ENCODE measurements at places on chromosomes 3 and 15. TPM values are rescaled to one million over a fixed set of nuclear protein-coding genes. Genes with fewer than 3 reads are reported as not detected.

MITF gene
- 7.8 TPM for total RNA-seq

PAK6 gene
- not detected for total RNA-seq

GREM1 gene
- 2.1 TPM for total RNA-seq

PPP1R14D gene
- not detected for total RNA-seq

TM4SF18 gene
- 258 TPM for total RNA-seq

SOX2 gene
- total RNA-seq: not detected

GOLGA8G gene
- total RNA-seq: not detected

LMOD3 gene
- not detected for total RNA-seq

CPNE9 gene
- total RNA-seq: not detected

SCN5A gene
- 9.8 TPM for total RNA-seq

MUC13 gene
- total RNA-seq: not detected

WWTR1 gene
- total RNA-seq: 198 TPM

PLA2G4B gene
- total RNA-seq: 1.8 TPM

DPPA2 gene
- not detected for total RNA-seq

SLC4A7 gene
- 56.6 TPM for total RNA-seq

SERPINI2 gene
- total RNA-seq: not detected

GOLGA6L7 gene
- total RNA-seq: not detected

COL8A1 gene
- 15.6 TPM for total RNA-seq

ARHGEF26 gene
- total RNA-seq: 0.09 TPM
